Activated naive CD8-positive, alpha-beta T cell treated with anti-CD3 and anti-CD28 coated beads, Interleukin-2, amount 10 ng/mL, durations not matched to agents 7 days and 5 days (primary cell): ENCODE measurements at places on chromosomes 4 and X. TPM values are rescaled to one million over a fixed set of nuclear protein-coding genes. Genes with fewer than 3 reads are reported as not detected.

GRCh38 chrX:111543212-111543741 lies 31.8 kb downstream of the SERTM2 start:
- DNase-seq: no peak
- H3K4me1 ChIP-seq: no peaks in the 10 kb centered on the region
- H3K27ac ChIP-seq: no peak overlapping the region
- H3K27me3 ChIP-seq: no peaks in the 10 kb centered on the region

DNA sequence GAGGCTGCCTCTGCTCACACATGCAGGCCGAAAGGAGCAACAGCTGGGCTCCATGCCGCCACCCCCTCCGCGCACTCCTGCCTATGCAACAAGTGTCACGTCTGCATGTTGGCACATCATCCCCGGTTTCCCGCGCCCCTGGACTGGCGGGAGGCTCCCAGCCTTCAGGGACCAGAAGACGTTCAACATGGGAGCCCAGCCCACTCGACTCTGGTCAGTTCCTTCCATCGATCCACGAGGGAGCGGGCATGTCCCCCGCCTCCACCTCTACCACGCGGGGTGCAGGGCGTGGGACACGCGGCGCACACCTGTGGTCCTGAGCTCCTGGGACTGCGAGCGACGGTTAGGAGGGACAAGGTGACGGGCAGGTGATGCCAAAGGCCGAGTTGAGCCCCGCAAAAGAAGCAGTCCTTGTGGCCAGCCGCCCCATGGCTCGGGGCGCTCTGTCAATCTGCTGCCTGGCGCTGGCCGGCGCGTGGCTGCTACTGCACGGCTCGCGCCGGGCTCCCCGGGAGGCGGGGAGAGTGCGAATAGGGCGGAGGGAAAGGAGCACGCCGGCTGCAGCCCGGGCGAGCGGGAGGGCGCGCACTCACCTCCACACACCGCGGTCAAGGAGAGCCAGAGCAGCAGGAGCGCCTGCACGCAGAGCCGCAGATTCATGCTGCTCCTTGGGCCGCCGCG lies 645 bp downstream of the APLN start:
- peaks cover 8% of the 10 kb centered on the region for H3K27me3 ChIP-seq
- H3K4me3 ChIP-seq: peak overlapping the region; percentile 71
- H3K27ac ChIP-seq: no peak overlapping the region
- DNase-seq: peak; percentile 47
- H3K4me1 ChIP-seq: peaks cover 8% of the 10 kb centered on the region
- no peaks in the 10 kb centered on the region for H3K36me3 ChIP-seq

DNA sequence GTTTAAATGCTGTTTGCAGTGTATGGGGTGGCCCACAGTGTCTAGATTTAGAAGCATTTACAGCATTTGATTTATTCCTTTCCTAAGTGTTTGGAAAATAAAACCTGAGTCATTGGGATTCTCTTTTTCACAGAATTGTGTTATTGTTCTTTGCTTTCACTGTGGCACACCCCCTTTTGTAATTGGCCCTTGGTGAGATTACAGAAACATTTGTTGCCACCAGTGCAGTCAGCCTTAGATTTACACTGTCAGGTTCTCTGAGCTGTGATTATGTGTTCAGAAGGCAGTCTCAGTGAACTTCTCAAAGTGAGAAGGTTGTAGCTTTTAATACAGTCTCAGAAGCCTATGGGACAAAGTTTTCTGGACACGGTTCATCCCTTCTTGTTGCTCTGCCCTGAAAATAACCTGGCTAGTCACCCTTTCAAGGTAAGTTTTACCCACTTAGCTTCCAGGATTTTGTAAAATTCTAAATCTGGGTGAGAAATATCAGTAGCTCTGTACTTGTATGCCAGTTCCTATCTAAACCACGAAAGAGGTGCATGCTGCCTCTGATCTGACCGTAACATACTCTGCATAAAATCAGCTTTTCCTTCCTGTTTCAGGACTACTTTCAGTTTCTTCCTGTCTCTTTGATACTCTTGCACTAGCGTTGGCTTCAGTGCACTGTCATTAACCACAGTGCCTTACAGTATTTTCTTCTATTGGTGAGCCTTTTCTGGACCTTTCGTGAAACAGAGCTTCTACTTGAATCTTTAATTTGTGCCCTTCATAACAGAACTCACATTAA lies 12.6 kb downstream of the RUFY3 start:
- peaks cover 32% of the 10 kb centered on the region for H3K4me1 ChIP-seq
- no peaks in the 10 kb centered on the region for H3K36me3 ChIP-seq
- H3K4me3 ChIP-seq: peak overlapping the region; percentile 78
- peak overlapping the region; percentile 88 for H3K27ac ChIP-seq

DNA sequence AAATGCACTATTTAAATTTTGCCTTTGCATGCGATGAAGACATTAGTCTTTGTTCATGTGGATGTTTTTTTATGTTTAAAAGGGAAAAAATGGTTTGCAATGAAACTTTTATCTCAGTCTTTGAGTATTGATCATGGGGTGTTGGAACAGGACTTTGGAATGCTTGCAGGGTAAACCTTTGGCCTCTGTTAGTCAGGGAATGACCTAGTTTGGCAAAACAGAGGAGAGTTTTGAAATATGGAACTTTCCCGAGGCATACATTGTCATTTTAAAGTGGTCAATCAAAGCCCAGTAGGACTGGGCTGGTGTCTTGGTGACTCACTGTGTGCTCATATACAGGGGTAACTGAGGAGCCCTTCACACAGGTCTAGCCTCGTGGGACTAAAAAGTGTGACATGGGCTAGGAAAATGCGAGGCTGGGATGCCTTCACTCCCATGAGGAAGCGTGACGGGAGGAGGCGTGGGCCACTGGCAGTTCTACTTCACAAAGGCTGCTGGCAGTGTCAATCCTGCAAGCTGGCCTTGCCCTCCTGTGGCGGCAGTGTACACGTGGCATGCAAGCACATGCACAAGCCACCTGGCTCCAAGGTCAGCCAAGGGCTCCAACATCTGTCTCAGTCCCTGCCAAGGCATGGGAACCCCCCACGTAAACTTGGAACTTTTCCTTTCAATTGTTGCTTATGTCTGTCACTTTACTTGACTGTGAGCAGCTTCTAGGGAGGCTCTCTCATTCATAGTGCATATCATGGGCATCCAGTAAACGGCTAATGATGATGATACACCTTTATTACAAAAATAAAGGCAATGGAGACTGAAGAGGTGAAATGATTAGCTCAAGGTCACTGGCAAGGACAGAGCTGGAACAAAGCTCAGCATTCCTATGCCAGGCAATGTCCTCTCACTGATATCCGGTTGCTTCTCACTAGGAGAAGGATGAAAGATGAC lies 5.2 kb upstream of the F11 start:
- H3K27ac ChIP-seq: no peak overlapping the region
- H3K36me3 ChIP-seq: no peaks in the 10 kb centered on the region
- no peak for DNase-seq
- no peaks in the 10 kb centered on the region for H3K4me1 ChIP-seq

GRCh38 chrX:132483951-132484350 lies 4.9 kb downstream of the MBNL3 start:
- H3K36me3 ChIP-seq: no peaks in the 10 kb centered on the region
- no peaks in the 10 kb centered on the region for H3K27me3 ChIP-seq
- H3K27ac ChIP-seq: peak overlapping the region; percentile 34
- H3K4me3 ChIP-seq: no peak overlapping the region

DNA sequence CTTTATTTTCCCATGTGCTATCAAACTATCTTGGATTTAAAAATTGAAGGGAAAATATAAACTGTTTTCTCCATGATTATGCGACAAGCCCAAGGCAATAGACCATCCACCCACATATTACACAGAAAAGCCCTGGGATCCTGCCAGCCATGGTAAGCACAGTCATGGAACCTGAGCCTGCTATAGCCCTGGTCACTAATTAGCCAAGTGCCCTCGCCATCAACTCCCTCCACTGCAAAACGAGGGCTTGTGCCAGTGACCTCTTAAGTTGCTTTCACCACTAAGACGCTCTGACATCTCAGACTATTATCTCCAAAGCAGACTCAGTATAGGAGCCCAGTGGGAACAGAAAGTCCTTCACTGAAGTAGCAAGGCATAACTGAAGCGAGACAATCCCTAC lies 69.2 kb downstream of the NLGN4X start:
- no peaks in the 10 kb centered on the region for H3K36me3 ChIP-seq
- DNase-seq: no peak
- H3K4me1 ChIP-seq: no peaks in the 10 kb centered on the region
- H3K27ac ChIP-seq: no peak overlapping the region

The SCFD2 gene
- 22.9 TPM for total RNA-seq

- DNase-seq: no peak
- H3K27me3 ChIP-seq: peaks cover 3% of the 10 kb centered on the region
- H3K4me3 ChIP-seq: no peak overlapping the region
- no peaks in the 10 kb centered on the region for H3K4me1 ChIP-seq
- no peak overlapping the region for H3K27ac ChIP-seq
These were observed 67.4 kb downstream of the APBB2 start for GRCh38 chr4:41146716-41147506.
